ENCODE measurements at places on chromosomes 1 and 21. TPM values are rescaled to one million over a fixed set of nuclear protein-coding genes. Genes with fewer than 3 reads are reported as not detected.

DNA sequence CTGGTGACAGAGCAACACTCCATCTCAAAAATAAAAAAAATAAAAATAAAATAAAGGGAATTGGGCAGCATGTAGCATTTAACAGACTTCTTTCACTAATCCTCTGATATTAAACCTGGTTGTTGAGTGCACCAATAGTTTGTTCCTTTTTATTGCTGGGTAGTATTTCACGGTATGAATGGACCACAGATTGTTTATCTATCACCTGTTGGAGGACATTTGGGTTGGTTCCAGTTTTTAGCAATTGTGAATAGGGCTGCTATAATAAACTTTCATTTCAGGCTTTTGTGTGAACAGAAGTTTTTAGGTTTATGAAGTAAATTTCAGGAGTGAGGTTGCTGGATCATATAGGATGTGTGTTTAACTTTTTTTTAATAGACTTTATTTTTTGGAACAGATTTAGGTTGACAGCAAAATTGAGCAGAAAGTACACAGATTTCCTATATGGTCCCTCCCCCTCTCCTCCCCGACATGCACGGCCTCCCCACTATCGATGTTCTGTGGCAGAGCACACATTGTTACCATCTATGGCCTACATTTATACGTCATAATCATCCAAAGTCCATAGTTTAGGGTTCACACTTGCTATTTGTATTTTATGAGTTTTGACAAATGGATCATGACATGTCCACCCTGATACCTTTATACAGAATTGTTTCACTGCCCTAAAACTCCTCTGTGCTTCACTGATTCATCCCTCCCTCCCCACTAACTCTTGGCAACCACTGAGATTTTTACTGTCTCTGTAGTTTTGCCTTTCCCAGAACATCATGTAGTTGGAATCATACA lies 66.1 kb upstream of the TMPRSS2 start:
- DNase-seq = no peak

Gene PTPRF
- total RNA-seq = 190 TPM

GRCh38 chr21:26679284-26679683 lies 106.2 kb upstream of the CYYR1 start:
- no peak for DNase-seq

DNA sequence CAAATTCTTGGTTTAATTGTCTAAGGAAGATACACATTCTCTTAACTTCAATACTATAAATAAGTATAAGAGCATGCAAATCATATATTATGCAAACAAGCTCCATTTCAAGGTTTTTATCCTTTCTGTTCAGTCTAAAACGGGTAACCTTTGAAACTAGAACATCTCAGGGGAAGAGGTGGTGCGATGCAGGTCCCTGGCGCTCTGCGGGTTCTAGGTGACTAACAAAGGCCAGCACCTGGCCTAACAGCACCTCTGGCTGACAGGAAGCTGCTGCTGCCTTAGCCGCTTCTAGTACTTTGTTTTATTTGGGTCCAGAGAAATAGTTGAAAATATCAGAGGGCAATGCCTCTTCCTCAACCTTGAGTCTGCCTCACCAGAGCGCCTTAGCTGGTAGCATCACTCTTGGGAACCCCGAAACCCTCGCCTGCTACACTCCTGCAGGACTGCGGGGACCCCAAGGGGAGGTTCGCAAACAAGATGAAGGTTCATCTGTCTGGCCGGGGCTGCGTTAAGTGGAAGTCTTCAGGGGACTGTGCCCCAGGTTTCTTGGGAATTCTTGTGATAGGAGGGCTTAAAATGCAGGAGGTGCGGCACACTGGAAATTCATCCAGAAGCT lies 45.5 kb downstream of the PRDM15 start:
- no peak for DNase-seq

Gene HCRTR1
- 2.1 TPM for total RNA-seq

DNA sequence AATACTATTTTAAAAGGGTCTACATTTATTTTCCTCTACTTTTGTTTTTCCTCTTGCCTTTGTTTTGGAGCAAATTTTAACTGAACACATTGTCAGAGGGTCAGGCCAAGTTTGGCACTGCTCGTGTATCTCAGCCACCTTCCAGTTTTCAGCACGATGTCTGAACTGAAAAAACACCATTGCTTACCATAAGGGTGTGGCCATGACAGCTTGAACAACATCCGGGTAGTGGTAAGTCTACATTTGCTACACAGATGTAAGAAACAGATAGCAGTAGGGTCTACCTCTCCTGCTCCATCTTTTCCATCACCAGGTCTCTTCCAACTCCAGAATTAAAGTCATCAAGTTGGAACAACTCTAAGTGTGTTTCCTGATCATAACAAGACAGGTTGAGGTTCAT lies 4.2 kb downstream of the HIVEP3 start:
- no peak for DNase-seq

DNA sequence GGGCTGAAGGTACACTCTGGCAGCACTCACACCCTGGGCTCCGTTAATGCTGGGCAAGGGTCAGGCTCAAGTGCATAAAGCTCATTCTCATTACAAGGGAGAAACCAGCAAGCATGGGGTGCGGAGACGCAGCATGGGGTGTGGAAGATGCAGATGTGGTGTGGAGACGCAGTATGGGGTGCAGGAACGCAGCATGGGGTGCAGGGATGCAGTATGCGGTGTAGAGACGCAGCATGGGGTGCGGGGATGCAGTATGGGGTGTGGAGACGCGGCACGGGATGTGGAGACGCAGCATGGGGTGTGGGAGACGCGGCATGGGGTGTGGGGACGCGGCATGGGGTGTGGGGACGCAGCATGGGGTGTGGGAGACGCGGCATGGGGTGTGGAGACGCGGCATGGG lies 390.7 kb downstream of the NPHP4 start:
- no peak for DNase-seq

GRCh38 chr21:28099001-28099705 lies 893.5 kb downstream of the LTN1 start:
- no peak for DNase-seq

Gene GSTM5
- total RNA-seq = 24.3 TPM

DNA sequence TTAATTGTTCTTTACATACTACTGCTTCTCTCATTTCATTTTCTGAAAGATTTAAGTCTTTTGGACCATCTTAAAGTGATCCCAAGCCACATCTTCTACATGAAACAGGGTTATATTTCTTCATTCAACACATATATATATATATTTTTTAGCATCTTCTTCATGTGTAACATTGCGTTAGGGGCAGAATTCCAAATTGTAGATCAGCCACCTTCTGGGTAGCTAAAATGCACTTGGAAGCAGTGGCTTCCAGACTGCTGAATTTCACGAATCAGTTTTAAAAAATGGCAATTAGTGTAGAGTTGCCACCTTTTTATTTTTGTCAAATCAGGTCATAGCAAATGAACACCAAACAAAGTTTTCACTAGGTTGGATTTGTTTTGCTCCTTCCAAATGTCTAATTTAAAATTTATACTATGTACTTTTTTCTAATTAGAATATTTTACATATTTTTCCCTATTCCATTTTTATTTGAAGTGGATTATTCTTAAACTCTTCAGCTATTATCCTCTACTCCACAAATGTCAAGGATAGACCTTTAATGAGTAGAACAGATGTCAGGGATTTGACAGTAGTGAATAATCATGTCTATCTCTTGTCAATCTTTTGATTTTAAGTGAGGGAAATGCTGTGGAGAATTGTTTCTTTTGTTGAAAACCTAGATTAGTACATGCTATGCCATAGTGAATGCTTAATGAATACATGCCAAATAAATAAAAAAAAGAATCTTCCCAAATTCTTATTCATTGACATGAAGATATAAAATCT lies 55.8 kb downstream of the DNM3 start:
- no peak for DNase-seq

Gene CRP
- total RNA-seq = not detected

DNA sequence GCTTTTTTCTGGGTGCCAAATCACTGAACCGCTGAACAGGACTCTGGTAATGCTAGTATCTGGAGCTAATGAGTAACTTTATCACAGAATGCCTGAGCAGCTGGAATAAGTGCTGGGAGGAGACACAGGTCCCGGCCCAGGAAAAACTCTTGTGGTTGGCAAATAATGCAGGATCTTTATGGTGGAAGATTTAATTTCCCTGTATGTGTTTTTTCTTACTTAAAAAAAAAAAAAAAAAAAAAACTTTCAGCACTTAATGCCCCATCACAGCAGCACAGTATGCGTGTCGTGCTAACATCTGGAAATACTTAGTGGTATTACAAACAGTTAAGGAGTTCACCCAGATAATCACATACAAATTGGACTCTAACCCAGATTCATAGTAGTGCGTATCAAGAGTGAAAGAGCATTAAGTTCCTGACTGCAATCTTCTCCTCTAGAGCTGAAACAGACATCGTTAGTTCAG lies 220.7 kb downstream of the TOMM20 start:
- DNase-seq = no peak

GRCh38 chr1:34380526-34381124 lies 203.9 kb downstream of the C1orf94 start:
- peak; percentile 10 for DNase-seq

Data from upper lobe of left lung (tissue), 6 donors.